Smooth muscle cell of the brain vasculature (primary cell): ENCODE measurements at places on chromosomes 7 and 10.
A peak's percentile ranks its signal among the peaks of the same experiment; 100 is the strongest.

DNA sequence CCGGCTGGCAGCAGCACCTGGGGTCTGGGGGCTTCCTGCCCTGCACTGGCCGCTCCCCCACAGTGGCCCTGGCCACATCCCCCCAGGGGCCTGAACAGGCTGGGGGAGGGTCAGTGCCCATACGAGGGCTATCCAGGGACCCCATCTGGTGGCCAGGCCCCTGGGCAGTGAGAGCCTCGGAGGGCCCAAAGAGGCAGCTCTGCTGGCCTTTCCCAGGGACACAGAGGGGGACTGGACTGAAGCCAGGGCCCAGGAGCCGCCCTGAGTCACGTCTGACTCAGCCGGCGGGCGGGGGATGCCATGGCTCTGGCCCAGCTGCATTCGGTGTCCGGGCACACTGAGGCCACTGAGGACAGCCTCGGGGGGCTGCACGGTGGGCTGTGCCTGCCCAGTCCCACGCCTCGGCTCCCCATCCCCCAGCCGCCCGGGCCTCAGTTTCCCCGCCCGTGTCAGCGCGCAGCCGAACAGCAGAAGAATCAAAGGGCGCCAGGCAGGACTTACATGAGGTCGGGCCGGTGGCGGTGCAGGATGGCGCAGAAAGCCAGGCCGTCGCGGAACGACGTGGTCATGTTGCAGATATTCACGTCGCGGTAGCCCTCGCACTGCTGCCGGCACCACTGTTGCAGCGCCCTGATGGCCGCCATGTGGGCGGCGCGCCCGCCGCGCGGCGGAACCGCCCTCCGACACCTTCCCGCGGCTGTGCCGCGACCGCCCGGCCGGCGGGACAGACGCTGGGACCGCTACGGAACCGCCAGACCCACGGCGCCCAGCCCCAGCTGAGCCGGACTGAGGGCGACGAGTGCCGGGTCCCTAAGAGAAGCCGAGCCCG lies at the start of gene MICALL2:
Gene MICALL2 (minus strand): TSS at position 788 of the 829 bp plus-strand sequence. CDS start 144 bp downstream, at position 644.
- DNase-seq, result peak; percentile 70

DNA sequence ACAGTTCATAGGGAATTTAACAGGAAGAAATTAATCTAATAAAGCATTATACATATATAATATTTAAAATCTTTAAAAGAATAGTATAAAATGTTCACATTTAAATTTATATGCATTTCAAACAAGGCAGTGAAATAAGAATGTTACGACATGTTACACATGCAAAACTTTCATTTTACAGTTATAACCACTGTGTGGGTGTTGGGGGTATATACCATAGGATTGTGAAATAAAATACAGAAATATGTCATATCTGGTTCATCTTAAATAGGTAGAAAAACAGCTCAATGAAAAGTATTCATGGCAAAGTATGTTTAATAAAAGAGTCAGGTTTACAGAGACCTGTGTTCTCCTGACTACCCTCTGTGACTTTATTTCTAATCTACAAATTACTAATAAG lies 45.6 kb downstream of the CHCHD3 start:
- no peak for DNase-seq

DNA sequence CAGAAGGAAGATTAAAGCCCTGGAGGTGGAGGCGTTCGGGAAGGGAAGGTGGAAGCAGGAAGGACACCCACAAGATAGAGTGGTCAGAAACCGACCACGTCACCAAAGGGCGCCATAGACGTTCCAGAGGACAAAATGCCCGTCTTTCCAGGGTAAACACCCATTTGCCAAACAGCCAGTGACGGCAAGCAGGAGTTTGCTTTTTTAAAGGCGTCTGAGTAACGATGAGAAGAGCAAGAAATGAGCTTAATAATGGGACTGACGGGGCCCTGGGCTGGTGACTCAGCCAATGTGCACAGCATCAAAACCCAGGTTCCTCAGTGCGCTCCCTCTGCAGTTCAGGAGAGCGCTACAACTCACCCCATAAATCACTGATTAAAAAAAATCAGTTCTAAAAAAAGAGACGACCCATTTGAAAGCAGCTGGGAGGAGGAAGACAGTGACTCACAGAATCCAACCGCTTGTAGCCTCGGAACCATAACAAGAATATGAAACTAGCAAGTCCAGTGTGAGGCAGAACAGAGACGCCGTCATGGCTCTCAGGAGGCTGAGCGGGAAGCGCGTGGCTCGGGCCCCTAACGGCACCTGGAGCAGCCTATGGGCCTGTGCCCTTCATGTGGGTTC lies 5.9 kb downstream of the DIP2C start:
- no peak for DNase-seq

DNA sequence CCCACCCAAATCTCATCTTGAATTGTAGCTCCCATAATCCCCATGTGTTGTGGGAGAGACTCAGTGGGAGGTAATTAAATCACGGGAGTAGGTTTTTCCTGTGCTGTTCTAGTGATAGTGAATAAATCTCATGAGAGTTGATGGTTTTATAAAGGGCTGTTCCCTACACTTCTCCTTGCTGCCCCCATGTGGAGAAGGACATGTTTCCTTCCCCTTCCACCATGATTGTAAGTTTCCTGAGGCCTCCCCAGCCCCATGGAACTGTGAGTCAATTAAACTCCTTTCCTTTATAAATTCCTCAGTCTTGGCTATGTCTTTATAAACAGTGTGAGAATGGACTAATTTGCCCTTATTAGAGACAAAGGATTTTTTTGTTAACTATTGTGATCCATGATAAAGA lies 48.5 kb upstream of the MKX start:
- DNase-seq, result no peak

DNA sequence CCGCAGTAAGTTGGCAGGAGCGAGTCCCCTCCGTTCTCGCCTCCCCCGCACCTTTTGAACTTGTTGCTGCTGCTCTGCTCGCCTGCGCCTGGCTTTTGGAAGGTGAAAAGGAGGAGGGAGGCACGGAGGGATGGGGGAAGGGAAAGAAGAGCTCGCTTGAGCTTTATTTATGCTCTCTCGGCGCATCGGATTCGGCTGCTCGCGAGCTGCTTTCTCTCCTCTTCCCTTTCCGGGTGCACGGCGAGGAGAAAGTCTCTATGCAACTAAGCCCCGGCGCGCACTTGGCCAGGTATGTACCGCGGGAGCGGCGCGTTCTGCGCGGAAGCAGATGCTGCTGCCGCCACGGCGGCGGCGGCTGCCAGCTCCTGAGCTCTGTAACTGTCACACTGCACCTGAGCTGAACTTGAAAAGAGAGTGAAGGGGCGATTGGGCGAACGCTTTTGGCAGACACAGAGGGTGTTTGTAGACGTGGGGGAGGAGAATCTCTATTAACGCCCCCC lies 551 bp downstream of the KCND2 start:
- no peak for DNase-seq

GRCh38 chr7:137354396-137354795 lies 10.9 kb upstream of the PTN start:
- DNase-seq, result no peak

GRCh38 chr10:84308481-84309304 lies 19.7 kb upstream of the CCSER2 start:
- DNase-seq, result peak; percentile 45

GRCh38 chr10:44242091-44242490 lies 142.8 kb downstream of the CXCL12 start:
- DNase-seq, result no peak

DNA sequence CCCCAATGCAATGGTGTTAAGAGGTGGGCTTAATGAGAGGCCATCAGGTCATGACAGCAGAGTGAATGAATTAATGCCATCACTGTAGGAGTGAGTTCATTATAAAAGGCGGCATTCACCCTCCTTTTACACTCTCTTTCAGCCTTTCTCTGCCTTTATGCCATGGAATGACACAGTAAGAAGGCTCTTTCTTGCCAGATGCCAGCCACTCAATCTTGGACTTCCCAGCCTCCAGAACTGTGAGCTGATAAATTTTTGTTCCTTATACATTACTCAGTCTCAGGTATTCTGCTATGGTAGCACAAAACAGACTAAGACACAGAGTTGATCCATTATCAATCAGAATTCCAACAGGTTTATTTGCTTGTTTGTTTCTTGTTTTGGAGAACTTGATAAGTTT lies 3.2 kb downstream of the TCAF1 start:
- DNase-seq, result no peak

DNA sequence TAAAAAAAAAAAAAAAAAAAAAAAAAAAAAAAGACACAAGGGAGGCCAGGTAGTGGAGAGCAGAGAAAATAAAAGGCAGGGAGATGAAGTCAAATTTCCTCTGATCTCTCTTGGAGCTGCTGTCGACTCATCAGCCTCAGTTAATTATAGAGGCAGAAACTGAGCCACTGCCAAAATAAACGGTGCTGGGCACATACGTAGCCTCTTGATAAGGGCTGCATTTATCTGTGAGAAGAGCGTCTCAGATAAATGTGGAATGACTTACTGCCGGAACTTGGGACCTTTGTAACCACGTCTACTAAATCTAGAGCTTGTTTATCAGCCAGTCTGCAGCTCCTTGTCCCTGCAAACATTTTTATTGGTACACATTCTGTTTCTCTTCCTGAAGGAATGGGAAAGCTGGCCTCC lies 162.3 kb downstream of the BAMBI start:
- DNase-seq, result no peak

- no peak for DNase-seq
Measured at GRCh38 chr10:30092151-30092790, 32.9 kb upstream of the JCAD start.

GRCh38 chr10:45515630-45516029 lies 141.6 kb downstream of the ALOX5 start:
- DNase-seq, result no peak

DNA sequence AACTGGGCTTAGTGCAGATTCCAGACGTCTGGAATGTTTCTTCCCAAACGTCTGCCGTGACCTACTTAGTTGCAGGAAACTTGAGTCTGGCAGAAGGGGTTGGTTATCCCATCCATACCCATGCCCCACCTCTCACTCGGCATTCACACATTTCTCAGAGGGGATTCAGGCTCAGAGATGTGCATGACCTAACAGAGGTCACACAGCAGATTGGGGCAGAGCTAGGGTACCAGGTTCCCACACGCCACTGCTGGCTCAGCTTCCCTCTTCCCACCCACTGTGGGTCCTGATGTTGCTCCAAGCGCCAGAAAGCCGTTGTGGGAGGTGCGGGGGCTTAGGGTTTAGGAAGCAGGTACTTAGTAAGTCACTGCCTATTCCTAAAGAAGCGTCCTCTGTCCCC lies 3.0 kb downstream of the UCMA start:
- DNase-seq, result no peak

DNA sequence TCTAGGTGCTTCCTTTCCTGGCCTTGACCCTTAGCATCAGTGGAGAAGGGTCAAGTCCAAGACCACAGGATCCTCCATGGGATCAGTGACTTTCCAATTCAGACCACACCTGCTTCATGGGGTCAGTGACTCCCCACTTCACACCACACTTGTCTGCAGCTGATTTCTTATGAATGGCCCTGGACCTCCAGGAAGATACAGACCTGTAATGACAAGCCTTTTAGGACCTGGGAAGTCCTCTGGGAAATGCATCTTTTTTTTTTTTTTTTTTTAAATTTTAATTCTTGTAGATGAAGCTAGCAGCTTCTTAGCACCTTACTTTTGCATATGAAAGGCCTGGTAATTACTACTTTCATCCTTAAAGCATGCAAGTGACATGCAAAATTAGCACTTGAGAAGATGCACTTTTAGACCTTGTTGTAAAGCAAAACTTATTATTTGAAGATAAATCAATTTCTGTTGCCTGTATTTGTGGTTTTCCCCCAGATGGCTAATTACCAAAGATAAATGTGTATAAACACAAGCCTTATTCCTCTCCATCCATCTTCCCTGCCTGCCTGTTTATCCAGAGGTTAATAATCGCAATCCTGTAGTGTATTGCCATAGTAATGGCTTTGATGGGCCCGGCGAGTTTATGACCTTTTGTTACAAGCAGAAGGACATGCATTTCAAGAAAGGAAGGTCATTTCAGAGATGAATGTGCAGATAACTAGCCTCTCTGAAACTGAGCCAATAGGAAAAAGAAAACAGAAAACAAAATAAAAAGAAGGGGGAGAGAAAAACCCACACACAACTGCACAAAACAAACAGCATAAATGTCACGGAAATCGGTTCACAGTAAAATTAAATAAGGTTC lies 1018.7 kb downstream of the TYW1 start:
- no peak for DNase-seq

DNA sequence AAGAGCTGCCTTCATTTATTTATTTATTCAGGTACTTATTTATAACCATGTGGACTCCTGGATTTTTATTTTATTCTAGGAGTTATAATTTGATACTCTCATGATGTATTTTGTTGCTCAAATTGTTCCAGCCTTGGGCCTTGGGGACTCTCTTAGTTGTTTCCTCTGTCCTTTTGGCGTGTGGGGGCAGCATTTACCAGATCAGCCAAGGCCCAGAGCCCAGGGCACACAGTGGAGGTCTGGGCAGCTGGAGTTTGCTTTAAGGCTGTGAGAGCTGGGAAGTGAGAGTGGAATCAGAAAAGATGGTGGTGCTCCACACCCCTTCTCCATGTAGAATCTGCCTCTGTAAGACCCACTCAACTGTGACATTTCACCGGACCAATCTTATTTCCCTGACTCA lies 398.9 kb downstream of the RPS24 start:
- DNase-seq, result no peak

DNA sequence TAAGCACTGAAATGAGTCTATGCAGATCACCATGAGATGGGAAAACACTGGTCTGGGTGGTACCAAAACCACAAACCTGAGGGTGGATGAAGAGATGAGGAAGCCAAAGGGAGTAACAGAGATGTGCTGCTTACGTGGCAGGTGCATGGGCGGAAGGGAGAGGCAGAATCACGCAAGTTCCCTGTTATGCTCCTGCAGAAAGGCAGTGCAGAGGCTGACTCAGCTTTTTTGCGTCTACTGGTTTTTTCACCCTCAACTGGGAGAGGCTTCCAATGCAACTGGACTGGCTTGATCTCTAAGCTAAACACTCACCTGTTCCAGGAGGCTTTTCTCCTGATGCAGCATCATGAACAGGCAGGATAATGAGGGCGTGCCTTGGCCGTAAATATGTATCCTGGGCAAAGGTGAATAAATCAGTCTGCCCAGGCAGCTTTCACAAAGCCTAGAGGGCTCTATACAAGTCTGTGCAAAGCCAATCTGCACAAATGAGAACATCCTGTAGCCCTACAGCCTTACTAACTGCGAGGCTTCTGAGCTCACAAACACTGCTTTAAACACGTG lies 95.4 kb upstream of the AFAP1L2 start:
- DNase-seq, result no peak

- no peak for DNase-seq
Measured at GRCh38 chr10:28796606-28797512, 119.5 kb downstream of the BAMBI start.

- peak; percentile 51 for DNase-seq
Measured at GRCh38 chr7:105759670-105760550, 116.5 kb downstream of the ATXN7L1 start.

- DNase-seq, result no peak
Measured at GRCh38 chr7:101978683-101979082, 161.3 kb downstream of the CUX1 start.

- no peak for DNase-seq
Measured at GRCh38 chr7:147013825-147014224, 897.2 kb downstream of the CNTNAP2 start.
